WERI-Rb-1 (cell line): ENCODE measurements at places on chromosomes 7 and 10.

DNA sequence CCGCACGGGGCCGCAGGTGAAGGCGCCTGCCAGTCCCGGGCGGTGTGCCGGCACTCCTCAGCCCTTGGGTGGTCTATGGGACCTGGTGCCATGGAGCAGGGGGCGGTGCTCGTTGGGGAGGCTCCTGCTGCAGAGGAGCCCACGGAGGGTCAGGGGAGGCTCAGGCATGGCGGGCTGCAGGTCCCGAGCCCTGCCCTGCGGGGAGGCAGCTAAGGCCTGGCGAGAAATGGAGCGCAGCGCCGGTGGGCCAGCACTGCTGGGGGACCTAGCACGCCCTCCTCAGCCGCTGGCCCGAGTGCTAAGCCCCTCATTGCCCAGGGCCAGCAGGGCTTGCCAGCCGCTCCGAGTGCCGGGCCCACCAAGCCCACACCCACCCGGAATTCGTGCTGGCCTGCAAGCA is 18.9 kb downstream of the AKR1E2 start:
- DNase-seq: no peak

- no peak for DNase-seq
These were observed 309.9 kb upstream of the IGFBP3 start for GRCh38 chr7:46230990-46231305.

GRCh38 chr10:121941532-121941931 is 13.7 kb upstream of the ATE1 start:
- DNase-seq: no peak

- no peak for DNase-seq
These were observed 8.8 kb downstream of the BAG3 start for GRCh38 chr10:119659951-119660350.

GRCh38 chr7:68917041-68917651 is 681.1 kb upstream of the AUTS2 start:
- DNase-seq: no peak

- no peak for DNase-seq
These were observed 24.0 kb downstream of the SLC25A13 start for GRCh38 chr7:96297876-96298275.

- DNase-seq: no peak
These were observed 63.7 kb downstream of the PRKCQ start for GRCh38 chr10:6516281-6516928.

- no peak for DNase-seq
These were observed 358.6 kb downstream of the PAXIP1 start for GRCh38 chr7:154644366-154644765.

DNA sequence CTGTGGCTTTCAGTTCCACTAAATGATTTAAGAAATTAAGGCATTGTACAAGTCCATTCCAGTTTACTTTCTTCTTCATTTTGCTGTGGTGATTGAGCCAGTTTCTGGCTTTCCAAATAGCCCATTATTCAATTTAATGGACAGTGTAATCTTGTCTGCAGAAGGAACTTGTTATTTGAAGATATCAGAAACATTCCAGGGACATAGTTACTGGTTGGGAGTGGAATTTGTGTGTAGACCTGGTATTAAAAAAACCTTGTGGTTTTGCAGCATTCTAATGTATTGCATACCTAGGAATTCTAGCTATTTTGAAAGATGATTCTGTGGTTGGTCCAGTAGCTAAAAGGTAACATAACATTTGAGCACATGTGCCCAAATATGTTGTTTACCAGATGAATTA is 72.2 kb downstream of the MCU start:
- DNase-seq: no peak

DNA sequence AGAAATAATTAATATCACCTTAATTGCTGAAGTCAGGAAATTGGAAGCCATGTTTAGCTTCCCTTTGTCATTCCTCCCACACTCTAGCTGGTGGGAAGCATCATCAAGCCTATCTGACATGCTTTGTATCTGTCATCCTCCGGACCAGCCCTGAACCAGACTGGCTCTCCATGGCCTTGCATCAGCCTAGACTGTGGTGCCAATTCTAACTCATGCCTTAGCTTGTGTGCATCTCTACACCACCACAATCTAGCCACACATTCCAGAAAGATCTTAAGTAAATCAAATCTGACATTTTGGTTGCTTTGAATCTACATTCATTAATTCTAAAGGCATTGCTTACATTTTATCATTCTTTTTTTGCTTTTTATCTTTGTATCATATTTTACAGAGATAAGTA is 196.4 kb upstream of the VSTM2A start:
- DNase-seq: no peak

DNA sequence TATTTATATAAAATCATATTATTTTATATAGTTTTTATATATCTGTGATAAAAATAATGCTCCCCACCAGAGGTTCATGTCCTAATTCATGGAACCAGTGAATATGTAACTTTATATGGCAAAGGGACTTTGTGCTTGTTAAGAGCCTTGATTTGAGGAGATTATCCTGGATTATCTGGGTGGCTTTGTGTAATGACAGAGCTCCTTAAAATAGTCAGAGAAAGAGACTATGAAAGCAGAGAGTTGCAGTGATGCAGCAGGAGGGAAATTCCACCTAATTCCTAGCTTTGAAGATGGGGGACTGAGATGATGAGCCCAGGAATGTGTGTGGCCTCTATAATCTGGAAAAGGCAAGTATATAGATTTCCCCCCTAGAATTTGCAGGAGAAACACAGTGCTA is 1034.2 kb upstream of the C7orf33 start:
- peak; percentile 33 for DNase-seq

DNA sequence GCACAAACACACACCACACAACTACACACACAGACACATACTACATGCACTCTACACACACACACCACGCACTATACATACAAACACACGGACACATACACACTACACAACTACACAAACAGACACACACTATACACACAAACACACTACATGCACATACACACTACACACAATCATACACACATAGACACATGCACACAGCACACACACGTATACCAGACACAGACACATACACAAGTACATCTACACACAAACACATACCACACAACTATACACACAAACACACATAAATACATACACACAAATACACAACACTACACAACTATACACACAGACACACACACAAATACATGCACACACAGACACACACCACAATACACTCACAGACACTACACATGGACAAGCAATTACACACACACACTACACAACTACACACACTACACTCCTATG is 4.6 kb downstream of the GPR15LG start:
- no peak for DNase-seq

GRCh38 chr7:5690931-5691473 is 90.5 kb downstream of the RNF216 start:
- no peak for DNase-seq

DNA sequence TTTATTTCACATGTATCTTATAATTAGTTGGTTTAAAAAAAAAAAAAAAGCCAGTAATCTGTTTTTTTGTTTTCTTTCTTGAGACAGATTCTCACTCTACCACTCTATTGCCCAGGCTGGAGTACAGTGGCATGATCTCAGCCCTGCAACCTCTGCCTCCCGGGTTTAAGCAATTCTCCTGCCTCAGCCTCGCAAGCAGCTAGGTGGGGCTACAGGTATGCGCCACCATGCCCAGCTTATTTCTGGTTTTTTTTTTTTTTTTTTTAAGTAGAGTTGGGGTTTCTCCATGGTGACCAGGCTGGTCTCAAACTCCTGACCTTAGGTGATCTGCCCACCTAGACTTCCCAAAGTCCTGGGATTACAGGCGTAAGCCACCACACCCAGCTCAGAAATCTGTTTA is 34.1 kb upstream of the CAPZA2 start:
- no peak for DNase-seq

DNA sequence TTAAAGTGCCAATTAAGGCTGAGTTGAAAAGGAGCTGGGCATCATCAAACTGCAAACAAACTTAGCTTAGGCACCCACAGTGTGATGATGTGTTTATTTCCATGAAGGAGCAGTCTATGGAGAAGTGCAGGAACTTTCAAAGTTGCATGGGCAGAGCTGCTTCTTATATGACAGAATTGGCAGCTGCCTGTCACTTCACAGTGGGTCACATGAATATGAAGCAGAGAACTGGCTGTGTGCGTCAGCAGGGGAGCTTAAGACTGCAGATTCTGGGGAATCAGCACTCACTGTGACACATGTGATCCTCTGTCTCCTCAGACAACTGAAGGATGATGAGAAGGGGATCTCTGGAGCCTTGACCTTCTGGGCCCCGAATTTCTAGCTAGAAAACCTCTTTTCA is 36.6 kb downstream of the RBM28 start:
- no peak for DNase-seq

GRCh38 chr10:30639946-30640786 is 10.6 kb upstream of the LYZL2 start:
- DNase-seq: no peak

DNA sequence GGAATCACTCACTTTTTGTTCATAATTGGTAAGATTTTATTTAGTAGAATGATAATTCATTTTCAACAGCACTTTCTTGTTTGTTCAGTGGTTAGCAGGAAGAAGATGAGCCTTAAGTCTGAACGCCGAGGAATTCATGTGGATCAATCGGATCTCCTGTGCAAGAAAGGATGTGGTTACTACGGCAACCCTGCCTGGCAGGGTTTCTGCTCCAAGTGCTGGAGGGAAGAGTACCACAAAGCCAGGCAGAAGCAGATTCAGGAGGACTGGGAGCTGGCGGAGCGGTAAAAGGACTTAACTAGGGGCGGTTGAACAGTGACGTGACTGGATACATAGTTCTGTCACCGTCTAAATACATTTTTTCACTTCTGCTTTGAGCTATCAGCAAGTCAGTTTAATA is 31.3 kb downstream of the RABGEF1 start:
- no peak for DNase-seq

- peak; percentile 78 for DNase-seq
These were observed 44.1 kb downstream of the SFTPD start for GRCh38 chr10:79904671-79905321.

DNA sequence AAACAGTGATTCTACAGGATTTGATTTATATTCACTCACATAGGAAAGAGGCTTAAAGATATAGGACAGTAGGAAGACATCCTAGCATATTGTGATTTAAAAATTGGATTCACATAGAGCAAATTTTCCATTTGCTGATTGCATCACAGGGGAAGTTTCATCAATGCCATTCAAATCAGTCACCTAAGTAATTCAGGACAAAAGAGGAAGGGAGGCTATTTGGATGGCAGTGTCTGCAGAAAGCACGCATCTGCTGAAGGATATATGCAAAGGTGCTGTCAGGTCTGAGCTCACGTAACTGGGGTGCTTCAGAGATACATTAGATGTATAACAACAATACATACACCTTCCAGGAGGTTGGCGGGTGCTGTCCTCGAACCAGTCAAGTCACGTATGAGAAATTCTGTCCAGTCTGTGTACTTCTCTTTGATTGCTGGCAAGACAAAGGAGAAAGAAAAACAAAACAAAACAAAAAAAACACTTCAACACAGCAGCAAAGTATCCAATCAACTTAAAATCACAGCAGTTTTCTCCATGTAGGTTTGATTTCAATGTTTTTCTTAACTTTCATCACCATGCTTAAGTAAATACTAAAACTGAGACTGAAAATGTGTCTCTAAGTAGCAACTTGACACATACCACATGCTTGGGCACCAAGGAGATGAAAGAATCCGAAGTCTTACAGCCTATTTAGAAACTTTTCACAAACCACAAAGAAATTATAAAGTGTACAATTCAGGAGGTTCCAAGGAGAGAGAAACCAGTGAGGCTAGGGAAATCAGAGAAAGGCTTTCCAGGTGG is 125.1 kb downstream of the SFMBT2 start:
- no peak for DNase-seq

DNA sequence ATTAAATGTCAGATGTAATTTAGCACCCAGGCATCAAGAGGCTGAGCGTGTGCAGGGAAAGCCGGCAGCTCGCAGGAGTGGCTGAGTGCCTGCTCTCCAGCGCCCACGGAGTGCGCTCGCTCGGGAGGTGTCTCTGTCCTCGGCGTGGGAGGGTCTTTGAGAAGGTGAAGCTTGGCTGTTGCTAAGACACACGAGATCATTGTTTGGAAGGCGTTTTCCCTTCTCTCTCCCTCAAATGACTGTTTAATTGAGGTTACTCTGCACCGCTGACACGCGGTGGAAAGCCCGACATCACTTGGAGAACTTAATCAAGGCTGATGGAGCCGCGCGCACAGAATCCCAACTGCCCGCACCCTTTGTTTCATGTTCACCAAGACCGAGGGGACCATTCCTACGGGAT is 414.6 kb downstream of the DNAJB6 start:
- no peak for DNase-seq

GRCh38 chr7:133364959-133365690 is 112.2 kb downstream of the EXOC4 start:
- DNase-seq: no peak

- peak; percentile 39 for DNase-seq
These were observed 63.4 kb downstream of the HPSE2 start for GRCh38 chr10:99172128-99172738.

- DNase-seq: no peak
These were observed 4.0 kb upstream of the BORCS7 start for GRCh38 chr10:102850025-102850518.

DNA sequence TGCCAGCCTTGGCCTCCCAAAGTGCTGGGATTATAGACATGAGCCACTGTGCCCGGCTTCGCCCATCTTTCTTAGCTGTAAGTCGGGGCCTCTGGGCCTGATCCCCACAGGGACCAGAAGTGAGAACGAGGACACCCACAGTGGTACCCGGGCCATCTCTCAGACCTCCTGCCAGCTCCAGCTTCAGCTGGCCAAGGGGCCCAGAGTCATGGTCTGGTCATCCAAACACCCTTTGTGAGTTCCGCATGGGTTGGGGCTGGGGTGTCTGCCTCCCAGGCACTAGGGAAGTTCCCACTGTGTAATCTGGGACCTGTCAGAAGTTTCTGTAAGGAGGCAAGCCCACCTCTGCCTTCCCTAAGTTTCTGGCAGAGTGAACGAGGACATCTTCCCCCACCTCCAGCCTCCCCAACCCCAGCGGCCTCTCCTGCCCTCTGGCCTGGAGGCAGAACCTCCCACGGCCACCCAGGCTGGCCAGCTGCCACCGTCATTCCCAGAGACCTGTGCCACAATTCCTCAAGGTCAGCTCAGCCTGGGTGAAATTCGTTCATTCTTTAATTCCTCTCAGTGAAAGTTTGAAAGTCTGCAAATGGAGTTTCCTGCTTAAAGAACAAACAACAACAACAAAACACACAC is 19.5 kb upstream of the FOXL3 start:
- no peak for DNase-seq

- peak; percentile 10 for DNase-seq
These were observed 70.9 kb downstream of the GCC1 start for GRCh38 chr7:127514499-127514898.

DNA sequence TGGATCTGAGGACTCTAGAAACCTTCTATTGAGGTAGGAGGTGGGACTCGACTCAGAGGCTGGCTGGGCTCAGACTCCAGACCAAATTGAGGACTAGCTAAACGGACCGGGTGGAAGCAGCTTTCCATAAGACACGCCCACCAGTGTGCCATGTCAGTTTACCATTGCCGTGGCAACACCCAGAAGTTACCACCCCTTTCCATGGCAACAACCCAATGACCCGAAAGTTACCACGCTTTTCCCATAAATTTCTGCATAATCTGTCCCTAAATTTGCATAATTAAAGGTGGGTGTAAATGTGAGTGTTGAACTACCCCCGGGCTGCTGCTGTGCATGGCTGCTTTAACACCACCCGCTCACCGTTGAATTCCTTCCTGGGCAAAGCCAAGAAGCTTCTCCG is 58.9 kb downstream of the MICALL2 start:
- no peak for DNase-seq

GRCh38 chr10:2118201-2118600 is 380.9 kb upstream of the ADARB2 start:
- DNase-seq: no peak

- peak; percentile 52 for DNase-seq
These were observed at the start of gene JCAD for GRCh38 chr10:30059209-30060107. Gene JCAD (minus strand): TSS chr10:30059586. CDS start chr10:30047812, 11,774 bp downstream.
